ENCODE measurements at places on chromosomes 5 and 9. TPM values are rescaled to one million over a fixed set of nuclear protein-coding genes. Genes with fewer than 3 reads are reported as not detected.

- DNase-seq = no peak
Observed at GRCh38 chr9:88746029-88746742, 211.2 kb downstream of the NXNL2 start.

DNA sequence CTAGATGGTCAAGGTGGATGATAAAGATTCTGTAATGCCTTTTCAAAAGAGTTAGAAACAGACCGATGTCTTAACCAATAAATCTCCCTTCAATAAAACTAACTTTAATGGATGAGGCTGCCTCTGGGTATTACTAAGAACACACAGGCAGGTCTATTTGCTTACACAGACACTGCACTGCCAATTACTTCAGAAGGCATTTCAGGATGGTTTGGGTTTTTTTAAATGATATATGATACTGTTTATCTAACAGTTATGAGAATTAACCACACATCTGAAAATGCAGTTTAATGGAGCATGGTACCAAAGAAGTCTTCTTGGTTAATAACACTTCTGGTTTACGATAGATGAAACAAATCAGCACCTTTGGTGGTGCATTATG lies 367.9 kb upstream of the GRAMD2B start:
- no peak for DNase-seq

Gene CCL19
- 905 TPM for total RNA-seq

Gene INSL4
- 0.05 TPM for total RNA-seq

GRCh38 chr5:71939452-71940230 lies 167.6 kb upstream of the MAP1B start:
- DNase-seq = no peak
